Fibroblast of the conjunctiva (primary cell): ENCODE measurements at places on chromosomes 12 and 14.

- DNase-seq, result no peak
These were observed 40.9 kb upstream of the CORO1C start for GRCh38 chr12:108772247-108772646.

- DNase-seq, result no peak
These were observed 18.6 kb upstream of the PLEKHG3 start for GRCh38 chr14:64685371-64686281.

DNA sequence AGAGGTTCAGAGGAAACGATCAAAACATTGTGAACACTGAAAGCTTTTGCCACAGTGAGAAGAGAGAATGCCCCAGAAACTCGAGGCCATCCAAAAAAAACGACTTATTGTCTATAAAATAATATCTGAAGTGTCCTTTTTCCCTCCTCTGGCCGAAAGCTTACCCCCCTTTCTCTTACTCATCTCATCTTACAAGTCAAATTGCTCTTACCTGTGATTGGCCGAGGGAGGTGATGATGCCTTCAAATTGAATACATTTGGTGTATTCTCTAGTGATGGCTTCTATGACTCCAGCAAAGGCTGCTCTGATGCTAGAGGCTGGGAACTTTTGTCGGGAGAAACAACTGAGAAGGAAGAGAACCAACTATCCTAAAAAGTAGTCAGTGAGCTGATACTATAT, 90.7 kb downstream of the PTCSC3 start:
- no peak for DNase-seq

DNA sequence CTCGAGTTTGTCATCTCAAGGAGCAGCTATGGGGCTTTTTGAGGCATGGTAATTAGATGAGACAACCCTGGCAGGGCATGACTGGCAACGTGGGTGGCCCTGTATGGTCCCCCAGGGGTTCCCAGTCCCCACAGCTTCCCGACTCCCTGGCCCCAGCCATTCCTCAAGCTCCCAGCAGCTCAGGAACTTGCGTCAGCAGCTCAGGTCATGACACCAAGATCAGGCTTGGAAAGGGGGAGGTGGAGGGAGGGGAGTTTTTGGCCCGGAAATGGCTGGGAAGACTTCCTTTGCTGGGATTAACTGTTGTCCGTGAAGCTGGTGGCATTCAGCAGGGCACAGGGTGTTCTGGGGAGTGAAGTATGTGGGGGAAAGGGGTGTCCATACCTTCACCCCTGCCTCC, 10.4 kb upstream of the NRIP2 start:
- no peak for DNase-seq

DNA sequence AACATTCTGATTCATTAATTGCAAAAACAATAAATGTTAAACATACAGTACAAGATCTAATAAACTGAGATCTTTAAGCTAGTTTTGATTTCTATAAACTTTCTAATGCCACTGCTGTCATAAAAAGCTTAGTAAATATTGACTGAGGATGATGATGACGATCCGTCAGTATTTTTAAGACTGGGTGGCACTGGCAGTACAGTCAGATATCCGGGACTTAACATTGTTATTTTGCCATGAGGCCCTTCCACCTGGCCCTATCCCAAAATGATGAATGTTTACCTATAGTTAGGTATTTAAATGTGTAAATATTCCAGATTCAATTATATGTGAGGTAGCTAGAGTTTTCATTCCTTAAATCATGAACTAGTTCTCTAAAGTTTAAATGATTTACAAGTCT, 158.5 kb downstream of the FOXA1 start:
- DNase-seq, result no peak

GRCh38 chr12:127823801-127824200, 443.2 kb upstream of the TMEM132C start:
- no peak for DNase-seq

- peak; percentile 8 for DNase-seq
These were observed 46.2 kb downstream of the RPH3A start for GRCh38 chr12:112837629-112838197.

DNA sequence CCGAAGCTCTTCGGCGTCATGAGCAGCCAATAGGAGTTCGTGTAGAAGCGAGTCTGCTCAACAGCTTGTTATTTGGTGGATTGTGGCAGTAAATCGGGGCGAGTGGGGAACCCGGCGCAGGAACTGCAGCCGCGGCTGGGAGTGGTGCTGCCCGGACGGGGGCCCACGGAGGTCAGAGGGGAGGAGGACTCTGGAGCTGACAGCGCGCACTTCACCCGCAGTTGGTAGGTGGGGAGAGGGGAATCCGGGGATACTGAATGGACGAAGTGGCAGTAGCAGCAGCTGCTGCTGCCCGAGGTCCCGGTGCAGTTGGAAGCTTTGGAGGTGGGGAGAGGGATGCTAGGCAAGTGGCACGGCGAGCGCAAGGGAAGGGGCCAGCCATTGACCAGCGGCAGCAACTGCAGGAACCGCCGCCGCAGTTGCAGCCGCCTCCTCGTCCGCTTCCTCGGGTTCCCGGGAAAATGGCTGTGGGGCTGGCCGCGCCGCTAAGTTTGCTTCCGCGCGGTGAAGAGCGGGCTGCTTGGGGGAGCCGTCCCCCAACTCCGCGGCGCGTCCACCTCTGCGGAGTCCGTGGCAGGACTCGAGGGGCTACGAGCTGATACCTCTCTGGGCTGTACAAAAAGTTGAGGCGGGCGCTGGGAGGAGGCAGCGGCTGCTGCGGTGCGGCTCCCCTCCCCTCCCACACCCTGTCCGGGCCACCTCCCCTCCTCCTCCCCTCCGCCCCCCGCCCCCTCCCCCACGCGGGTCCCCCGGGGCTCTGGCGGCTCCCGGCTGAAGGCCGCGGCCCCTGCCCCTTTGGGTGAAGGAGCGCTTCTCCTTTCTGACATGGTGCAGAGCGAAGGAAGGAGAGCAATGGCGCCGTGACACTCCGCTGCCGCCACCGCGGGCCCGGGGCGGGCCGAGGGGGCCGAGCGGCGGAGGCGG, at the start of gene ARID4A:
ARID4A (plus strand) TSS at position 79 of the 924 bp plus-strand sequence. CDS start 1,300 bp downstream, outside the sequence.
- no peak for DNase-seq

GRCh38 chr14:32564596-32564995, 235.5 kb downstream of the AKAP6 start:
- no peak for DNase-seq

DNA sequence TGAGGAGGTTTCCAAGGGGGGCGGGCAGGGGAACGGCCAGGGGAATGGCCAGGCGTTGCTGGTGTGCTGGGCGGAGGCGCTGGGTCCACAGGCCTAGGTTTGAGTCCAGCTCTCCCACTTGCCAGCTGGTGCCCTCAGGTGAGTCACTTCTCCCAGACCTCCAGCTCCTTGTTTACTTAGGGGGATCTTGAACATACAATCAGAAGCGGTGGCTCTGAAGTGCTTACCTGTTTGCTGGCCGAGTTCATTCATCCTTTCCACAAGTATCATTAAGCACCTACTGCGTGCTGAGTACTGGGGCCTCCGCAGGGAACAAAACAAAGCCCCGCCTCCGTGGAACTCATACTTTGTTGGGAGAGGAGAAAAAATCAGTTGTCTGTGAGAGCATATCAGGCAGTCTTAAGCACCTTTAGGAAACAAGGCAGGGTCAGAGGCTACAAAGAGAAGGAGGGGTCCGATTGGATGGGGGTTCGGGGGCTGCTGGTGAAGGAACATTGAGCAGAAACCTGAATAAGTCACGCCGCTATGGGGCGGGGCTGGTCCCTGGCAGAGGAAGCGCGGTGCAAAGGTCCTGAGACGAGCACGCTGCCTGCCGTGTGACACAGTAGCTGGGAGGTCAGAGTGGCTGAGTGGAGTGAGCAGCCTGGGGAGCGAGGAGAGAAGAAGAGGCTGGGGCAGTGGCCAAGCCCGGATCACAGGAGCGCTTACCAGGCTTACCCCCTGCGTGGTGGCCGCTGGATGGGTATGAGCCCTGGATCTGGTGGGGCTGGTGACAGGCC, 15.1 kb downstream of the MVK start:
- DNase-seq, result no peak

- DNase-seq, result no peak
These were observed 96.1 kb downstream of the RBM19 start for GRCh38 chr12:113870035-113870434.

GRCh38 chr12:25617991-25618390, 64.9 kb upstream of the LMNTD1 start:
- no peak for DNase-seq

DNA sequence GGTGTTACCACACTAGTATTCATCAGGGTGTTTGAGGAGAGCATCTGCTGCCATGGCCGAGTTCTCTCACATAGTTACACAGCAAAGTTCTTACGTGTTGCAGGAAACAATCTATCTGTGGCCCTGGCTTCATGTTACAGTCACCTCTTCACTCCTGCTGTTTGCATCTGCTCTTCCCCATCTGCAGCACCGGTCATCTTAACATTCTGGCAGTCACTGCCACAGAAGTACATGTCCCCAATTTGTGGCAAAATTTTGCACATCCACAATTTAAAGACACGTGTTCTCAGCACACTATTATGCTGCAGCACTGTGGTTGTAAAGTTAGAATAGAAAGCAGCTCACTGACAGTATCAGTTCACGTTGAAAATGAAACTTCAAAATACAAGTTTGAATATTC, 23.2 kb downstream of the MAPK1IP1L start:
- no peak for DNase-seq

- DNase-seq, result no peak
These were observed 244.8 kb downstream of the IPO8 start for GRCh38 chr12:30450872-30451271.

GRCh38 chr14:58055497-58056010, 96.5 kb downstream of the ARMH4 start:
- no peak for DNase-seq

- no peak for DNase-seq
These were observed 5.7 kb downstream of the SVOP start for GRCh38 chr12:109014984-109015765.

DNA sequence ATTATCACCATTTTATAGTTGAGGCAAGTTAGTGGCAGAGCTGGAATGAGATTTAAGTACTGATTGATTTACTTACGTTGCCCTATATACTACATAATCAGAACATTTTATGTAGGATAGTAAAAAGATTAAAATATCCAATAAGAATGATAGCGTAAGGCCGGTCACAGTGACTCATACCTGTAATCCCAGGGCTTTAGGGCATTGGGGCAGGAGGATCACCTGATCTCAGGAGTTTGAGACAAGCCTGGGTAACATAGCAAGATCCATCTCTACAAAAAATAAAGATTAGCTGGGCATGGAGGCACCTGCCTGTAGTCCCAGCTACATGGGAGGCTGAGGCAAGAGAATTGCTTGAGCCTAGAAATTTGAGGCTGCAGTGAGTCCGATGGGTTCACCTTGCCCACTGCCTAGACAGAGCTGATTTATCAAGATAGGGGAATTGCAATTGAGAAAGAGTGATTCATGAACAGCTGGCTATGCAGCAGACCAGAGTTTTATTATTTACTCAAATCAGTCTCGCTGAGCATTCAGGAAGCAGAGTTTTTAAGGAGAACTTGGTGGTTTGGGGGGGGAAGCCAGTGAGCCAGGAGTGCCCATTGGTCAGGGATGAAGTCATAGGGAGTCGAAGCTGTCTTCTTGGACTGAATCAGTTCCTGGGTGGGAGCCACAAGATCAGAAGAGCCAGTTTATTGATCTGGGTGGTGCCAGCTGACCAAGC, 24.7 kb upstream of the SGPP1 start:
- DNase-seq, result no peak

DNA sequence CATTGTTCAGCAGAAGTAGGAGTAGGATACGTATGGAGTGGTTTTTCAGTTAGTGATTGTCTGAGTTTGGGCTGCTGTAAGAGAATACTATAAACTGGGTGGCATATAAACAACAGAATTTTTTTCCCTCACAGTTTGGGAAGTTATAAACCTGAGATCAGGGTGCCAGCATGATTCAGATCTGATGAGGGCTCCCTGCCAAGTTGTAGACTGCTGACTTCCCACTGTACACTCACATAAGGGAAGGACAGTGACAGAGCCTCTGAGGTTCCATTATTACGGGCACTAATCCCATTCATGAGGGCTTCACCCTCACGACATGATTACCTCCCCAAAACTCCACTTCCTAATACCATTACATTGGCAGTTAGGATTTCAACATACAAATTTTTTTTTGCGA, 50.7 kb downstream of the ACSM4 start:
- DNase-seq, result no peak

- DNase-seq, result no peak
These were observed 20.0 kb downstream of the BEST3 start for GRCh38 chr12:69679119-69679518.

DNA sequence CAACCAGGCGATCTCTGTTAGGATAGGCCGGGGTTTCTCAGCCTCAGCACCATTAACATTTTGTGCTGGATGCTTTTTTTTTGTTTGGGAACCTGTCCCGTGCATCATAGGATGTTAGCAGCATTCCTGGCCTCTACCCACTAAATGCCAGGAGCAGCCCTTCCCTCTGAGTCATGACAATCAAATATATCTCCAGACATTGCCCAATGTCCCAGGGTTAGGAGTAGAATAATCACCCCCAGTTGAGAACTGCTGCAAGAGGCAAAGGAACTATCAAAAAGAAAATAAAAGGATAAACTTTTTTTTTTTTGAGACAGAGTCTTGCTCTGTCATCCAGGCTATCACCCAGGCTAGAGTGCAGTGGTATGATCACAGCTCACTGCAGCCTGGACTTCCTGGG, 76.0 kb downstream of the ACACB start:
- DNase-seq, result no peak

- DNase-seq, result no peak
These were observed 5.2 kb upstream of the TPCN1 start for GRCh38 chr12:113216027-113216426.

DNA sequence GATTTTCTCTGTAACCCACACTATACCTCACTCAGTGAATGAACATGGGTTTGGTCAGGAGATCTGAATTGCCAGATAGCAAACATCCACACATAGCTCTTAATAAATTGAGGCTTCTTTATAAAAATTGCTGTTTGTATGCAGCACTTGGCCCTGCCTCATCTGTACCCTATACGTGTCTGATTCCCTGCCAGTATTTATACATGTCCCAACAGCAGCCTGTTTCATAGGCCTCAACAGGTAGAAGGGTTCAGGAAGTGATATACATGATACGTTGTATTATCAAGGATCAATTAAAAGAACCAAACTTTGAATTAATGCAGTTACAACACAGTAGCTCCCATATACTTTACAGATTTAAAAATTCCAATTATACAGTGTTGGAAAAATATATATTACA, 32.3 kb downstream of the RASSF9 start:
- DNase-seq, result no peak

GRCh38 chr12:75322464-75322863, 7.7 kb downstream of the CAPS2 start:
- peak; percentile 1 for DNase-seq
